ENCODE measurements at places on chromosomes 4 and X.

DNA sequence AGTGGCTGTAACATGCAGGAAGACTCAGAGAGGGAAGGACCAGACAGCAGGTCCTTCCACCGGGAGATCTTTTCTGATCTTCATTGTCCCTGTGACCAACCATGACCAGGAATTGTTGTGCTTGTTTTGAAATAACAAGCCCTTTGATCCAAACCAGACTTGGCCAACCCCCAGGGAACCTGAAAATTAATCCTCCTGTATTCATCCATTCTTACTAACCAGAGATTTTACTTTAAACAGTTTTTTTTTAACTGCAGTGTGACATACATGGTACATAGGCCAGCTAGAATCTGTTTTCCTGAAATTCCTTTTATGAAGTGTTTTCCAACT lies 4.0 kb downstream of the WFS1 start:
- DNase-seq, result no peak

DNA sequence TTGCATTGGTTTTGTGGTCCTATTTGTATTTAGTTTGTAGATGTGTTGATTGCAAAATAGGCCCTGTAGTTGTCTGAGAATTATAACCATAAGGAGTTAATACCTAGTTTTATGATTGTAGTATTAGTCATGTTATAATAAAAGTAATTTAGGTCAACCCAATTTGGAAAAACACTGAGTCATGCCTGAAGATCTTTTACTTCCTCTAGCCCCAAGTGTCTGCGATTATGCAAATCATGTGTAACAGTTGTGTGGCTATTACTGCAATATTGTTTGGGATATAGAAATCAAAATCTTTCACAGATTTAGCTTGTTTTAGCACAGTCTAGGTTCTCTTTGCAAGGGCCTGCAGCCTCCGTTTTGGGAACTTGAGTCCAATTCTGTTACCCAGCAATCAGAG lies 12.6 kb downstream of the SRD5A3 start:
- DNase-seq, result no peak

DNA sequence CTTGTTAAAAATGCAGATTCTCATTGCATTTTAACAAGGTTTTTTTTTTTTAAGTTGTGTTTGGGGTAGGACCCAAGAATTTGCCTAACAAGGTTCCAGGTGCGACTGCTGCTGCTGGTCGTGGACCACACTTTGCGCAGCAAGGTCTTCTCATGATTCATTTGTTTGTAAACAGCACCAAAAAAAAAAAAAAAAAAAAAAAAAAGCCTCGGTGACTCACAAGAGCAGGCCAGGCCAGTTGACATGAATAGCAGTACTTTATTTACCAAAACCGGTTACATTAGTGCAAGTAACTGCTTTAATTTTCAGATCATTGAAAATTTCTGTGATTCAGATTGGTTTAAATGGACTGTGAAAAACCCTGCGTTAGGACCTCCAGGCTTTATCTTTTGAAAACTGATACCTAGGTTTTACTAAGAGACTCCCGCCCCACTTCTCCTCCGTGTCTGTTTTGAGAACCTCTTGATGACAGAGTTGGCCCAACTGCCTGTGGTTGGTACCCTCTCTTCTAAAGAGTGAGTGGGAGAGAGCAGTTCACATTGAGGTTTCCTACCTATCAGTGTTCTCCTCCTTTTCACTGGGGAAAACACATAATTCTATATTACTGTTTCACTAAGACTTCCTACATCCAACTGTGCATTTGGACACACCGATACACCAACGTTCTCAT lies 86.2 kb downstream of the PHEX start:
- no peak for DNase-seq

DNA sequence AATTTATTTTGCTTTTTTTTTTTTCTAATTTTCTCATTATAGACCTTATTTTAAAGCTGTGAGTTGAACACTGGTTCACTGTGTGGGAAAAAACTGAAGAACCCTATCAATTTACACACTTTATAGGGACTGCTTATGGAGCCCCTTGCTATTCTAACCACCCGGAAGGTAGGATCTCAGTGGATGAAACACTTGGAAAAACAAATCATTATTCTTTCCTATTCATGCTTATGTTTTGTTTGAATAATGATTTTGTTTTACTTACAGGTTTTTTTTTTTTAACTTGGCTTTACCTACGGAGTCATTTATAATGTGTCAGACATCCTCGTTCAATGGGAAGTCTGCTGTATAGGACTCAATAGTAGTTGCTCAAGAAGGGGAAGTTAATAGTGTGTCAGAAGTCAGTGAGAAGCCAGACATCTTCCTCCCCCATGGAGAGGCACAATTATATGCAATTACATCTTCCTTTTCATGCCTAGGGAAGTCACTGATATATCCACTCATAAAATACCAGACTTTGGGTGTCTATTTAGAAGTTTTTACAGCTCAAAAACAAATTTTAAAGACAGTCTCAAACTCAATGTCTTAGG lies 113.2 kb downstream of the ARSF start:
- DNase-seq, result no peak

DNA sequence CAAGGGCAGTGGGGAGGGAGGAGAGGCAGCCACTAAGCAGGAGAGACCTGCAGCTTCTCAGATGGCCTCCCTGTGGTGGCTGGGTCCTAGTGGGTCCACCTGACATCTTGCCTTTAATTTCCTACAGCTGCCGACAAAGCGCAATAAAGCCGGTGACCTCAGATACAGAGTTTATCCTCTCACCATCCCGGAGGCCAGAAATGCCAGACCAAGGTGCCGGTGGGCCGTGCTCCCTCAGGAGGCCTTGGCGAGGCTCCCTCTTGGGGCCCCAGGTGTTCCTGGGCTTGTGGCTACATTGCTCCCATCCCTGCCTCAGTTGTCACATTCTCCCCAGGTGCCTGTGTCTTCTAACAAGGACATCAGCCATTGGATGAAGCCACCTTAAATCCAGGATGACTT lies 103.0 kb downstream of the ADRA2C start:
- DNase-seq, result no peak

DNA sequence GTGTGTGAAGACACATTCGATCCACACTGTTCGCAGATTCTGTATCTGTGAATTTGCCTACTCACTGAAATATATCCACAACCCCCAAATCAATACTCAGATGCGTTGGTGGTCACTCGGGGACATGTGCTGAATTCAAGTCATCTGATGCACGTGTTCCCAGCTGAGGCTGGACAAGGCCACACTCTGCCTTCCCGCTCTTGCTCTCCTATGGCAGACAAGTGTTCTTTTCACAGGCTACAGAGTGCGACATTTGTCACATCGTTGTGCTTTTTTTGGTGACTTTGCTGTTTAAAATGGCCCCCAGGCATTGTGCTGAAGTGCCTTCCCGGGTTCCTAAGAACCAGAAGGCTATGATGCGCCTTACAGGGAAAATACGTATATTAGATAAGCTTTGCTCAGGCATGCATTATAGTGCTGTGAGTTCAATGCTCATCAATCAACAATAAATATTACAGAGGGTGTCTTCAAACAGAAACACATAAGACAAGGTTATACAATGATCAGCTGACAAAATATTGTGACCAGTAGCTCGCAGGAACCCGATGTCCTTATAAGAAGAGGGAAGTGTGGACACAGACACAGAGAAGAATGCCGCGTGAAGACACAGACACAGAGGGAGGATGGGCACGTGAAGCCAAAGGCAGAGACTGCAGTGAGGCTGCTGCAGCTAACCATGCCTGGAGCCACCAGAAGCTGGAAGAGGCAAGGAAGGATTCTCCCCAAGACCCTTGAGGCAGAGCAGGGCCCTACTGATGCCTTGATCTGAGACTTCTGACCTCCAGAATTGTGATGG lies 42.0 kb downstream of the IRF2 start:
- DNase-seq, result no peak

DNA sequence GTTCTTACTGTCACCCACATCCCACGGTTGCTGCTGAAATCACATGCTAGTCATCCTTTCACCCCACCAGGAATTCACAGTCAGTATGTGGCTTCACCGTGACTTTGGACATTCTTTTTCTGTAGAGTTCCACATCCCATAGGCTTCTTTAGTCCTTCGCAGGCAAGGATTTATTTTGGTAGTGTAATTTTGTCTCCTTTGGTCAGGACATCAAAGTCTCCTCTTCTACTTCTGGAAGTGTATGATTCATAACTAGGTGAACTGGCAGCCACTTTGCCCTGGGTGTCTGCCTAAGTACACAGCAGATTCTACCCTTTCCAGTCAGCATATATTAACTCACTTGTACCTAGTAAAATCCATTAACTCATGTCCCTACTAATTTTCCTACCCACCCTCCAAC lies 38.3 kb upstream of the MMAA start:
- DNase-seq, result no peak

- DNase-seq, result no peak
Observed at GRCh38 chrX:152575331-152575730, 62.4 kb upstream of the GABRQ start.

DNA sequence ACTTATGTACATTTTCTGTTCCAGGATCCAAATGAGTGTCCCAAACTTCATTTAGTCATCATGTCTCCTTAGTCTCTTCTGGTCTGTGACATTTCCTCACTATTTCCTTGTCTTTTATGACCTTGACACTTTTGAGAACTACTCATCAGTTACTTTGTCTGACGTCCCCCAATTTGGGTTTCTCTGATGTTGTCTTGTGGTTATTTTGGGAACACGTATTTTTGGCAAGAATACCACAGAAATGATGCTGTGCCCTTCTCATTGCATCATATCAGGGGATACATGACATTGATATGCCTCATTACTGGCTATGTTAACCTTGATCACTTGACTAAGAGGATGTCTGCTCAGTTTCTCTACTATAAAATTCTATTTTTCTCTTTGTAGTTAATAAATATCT lies 308.8 kb downstream of the ZNF674 start:
- no peak for DNase-seq

- DNase-seq, result no peak
Observed at GRCh38 chrX:121036951-121037350, 10.5 kb upstream of the GLUD2 start.

- no peak for DNase-seq
Observed at GRCh38 chr4:95499291-95499696, 49.5 kb downstream of the UNC5C start.

DNA sequence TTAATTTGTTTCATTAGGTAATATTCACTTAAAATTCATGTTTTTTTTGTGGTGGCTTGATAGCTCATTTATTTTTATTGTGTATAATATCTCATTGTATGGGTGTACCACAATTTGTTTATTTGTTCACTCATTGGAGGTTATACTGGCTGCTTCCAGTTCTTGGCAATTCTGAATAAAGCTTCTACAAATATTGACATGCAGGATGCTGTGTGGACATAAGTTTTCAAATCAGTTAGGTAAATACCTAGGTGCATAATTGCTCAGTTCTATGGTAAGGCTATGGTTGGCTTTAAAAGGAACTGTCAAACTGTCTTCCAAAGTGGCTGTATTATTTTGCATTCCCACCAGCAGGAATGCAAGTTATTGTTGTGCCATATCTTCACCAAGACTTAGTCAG lies 504.5 kb upstream of the GALNTL6 start:
- no peak for DNase-seq

DNA sequence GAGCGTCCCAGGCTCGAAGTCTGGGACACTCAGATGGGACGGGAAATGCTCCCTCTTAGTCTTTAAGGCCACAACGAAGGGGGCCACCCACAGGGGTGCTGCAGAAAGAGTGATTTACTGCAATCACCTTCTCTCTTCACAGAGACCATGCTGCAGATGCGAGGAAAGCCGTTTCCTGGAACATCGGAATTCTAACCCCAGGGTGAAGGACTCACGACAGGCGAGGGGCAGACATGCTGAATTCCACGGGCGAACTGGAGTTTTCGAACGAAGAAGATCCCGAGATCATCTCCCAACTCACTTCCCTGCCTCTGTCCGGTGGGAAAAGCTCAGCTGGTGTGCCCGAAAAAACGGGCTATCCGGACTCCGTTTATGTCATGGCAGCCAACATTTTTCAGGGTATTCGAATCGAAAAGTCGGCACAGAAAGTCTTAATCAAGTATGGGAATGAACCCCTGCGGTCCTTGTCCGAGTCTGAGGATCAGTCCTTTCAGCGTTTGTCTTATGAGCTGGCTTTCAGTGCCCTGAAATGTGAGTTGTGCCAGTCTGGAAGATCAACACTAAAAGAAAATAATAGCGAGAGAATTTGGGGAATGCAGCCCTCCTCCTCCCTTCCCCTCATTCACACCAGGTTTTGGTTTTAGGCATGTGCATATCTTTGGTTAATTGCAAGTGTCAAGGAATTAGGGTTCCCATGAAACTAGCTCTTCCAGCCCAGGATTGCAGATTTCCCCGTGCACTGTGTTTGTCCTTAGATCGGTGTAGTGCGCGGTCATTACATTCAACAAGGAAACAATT lies 905 bp downstream of the NSUN7 start:
- DNase-seq, result no peak

DNA sequence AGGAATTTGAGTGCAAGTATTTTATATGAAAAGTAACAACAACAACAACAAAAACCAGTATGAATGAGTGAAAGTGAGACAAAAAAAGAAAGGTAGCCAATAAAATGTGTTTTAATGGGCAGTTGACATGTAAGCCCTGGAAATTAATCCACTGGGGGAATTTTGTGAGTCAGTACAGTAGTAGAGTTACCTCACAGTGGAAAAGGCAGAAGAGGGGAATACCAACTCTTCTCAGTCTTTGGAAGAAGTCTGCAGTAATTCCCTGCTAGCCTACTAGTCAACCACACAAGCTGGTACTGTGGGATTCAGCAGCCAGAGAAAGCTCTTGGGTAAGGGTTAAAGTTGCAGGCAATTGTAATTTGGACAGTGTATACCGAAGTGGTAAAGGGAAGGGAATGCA lies 76.3 kb upstream of the IL15 start:
- no peak for DNase-seq

- DNase-seq, result no peak
Observed at GRCh38 chrX:148577741-148578140, 77.3 kb downstream of the AFF2 start.

DNA sequence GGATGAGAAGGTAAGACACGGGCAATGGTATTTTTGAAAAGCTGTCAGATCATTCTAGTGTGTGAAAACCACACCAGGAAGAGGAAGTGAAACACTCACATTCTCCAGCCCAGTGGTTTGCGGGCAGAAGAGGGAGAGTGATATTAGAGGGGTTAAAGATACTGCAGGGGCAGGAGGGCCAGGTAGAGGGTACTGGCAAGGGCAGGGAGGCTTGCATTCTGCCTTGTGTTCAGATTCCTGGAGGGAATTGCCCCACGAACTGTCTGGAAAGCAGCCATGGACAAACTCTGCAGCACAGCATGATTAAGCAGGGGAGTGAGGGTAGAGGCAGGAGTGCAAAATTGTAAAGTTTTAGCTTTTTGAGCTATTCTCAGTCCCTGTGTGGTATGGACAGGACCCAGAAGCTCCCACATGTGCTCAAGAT lies 30.9 kb downstream of the NIPAL1 start:
- no peak for DNase-seq

- DNase-seq, result no peak
Observed at GRCh38 chr4:10524196-10524833, 67.1 kb upstream of the ZNF518B start.

GRCh38 chr4:13207226-13207625 lies 276.9 kb downstream of the RAB28 start:
- no peak for DNase-seq
